H1 (cell line): ENCODE measurements at places on chromosomes 1 and 21. TPM values are rescaled to one million over a fixed set of nuclear protein-coding genes. Genes with fewer than 3 reads are reported as not detected.

Gene FAM72B
- polyA plus RNA-seq = 7.1 and 7.7 TPM in 2 replicates

Gene FCRL4
- polyA plus RNA-seq = not detected in 2 replicates

Gene TSSK3
- polyA plus RNA-seq = 1.2 and 1.9 TPM in 2 replicates

Gene C4BPB
- polyA plus RNA-seq = not detected in 2 replicates
